ENCODE measurements at places on chromosomes 7 and 10.

DNA sequence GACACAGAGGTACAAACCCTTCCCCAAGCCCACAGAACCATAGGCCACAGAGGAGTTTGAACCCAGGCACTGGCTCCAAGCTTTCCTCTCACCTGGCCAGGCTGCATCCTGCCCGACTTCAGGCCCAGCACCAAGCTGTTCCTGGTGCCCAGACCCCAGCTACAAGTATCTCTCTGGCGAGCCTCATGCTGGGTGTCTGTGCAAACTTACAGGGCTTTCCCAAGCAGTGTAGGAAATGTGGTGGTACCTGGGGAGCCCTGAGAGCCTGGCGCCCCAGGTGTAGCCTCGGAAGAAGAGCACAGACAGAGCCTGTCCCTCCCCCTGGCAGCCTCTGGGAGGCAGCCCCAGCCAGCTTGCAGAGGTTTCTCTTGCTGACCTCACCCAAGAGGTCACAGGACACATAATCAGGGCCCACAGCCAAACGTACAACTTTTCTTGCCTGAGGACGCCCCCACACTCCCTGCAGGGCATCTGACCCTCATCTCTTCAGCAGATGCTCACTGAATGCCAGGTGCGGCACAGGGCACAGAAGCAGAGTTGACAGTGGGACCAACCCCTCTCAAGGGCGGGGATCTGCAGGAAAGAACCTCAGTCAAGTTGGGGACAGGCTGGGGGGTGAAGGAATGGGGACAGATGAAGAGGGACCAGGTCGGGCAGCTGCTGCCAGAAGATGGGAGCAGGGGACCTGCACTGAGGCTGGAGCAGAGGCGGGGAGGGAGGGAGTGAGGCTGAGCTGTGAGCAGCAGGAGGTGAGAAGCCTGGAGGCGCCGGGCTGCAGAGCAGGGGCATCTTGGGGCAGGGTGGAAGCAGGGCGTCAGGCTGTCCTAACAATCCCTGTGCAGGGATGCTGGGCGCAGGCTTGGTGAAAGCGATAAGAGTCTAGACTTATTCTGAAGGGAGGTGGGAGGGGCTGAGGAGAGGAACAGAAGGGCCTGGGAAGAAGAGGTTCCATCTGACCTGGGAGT is 16.3 kb upstream of the MYL7 start:
- DNase-seq = no peak

DNA sequence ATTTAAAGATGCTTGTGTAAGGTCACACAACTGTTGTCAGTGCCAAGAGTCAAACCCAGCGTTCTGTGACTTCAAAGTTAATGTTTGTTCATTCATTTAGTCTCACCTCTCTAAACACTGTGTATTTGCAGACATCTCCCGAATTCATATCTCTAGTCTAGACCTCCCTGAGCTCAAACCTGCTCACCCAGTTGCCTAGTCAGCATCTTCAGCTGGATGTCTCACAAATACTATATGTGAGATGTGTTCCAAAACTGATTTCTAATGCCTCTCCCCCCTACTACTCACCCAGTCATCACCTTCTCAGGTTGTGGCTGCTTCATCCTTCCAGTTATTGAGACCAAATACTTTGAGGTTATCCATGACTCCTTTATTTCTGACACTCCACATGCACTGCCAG is 91.4 kb downstream of the ST7 start:
- DNase-seq = no peak

DNA sequence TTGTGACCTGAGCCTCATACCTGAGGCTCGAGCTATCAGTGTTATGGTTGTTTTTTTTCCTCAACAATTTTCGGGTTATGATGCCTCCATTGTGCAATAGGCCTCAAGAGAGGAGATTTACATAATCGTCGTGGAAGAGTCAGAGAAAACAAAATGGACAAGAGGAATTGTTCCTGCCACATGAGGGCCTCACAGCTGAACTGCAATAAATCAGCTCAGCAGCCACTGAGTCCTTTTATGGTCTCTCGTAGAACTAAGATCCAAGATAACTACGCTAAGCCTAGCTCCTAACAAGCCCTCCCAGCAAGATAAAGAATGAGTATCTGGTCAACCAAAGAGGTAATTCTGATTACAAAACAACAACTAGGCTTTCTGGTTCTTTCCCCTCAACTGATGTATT is 336.8 kb downstream of the WDR11 start:
- DNase-seq = peak; percentile 22

DNA sequence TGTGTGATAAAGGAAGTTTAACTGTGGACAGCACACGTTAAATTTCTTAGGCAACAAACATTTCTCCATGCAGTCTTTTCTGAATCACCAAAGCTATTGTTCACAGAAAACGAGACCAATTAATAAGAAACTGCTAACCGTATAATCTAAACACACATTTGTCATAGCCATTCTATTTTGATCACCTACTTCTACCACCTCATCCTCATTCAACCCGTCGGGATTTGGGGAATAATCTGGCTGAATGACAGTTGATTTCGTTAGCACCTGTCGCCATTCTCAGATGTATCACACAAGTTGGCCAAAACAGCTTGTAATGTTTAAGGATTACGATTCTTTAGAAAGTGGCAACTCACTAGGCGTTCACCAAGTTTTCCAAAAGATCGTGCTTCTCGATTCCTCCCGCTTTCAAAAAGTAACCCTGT is 1.2 kb downstream of the EZH2 start:
- DNase-seq = peak; percentile 38

GRCh38 chr10:61439058-61439609 is 14.0 kb downstream of the TMEM26 start:
- no peak for DNase-seq

GRCh38 chr7:152158801-152159587 is 133.5 kb downstream of the GALNT11 start:
- peak; percentile 90 for DNase-seq

DNA sequence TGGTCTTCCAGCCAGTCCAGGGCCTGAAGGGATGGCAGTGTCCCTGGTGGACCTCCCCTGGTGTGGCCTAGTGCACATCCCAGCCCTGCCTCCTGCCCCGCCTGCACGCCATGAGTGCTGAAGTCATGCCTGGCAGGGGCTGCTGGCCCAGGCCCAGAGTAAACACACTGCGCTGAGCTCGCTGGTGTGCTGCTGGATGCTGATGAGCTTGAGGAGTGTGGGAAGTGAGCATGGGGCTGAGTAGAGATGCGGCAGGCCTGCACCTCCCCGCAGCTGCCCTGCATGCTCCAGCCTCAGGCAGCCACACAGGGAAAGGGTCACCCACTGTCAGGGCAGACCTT is 43.2 kb downstream of the HTRA1 start:
- no peak for DNase-seq

DNA sequence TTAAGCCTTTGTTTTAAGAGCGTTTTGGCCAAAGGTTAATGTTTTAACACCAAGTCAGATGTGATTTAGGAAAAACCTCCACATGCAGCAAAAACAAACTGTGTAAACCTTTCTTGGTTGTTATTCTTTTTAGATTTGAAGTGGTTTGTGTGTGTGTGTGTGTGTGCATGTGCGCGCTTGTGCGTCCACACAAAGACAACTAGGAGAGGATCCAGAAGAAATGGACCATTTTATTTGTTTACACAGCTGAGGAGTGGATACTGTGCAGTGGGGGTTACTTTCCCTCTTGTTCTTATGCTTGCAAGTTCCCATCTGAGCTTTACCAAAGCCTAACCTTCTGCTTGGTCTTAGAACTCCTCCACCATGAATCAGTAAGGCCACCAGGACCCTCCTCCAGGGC is 20.0 kb downstream of the TCF7L2 start:
- DNase-seq = no peak

GRCh38 chr7:71408271-71408670 is 276.3 kb downstream of the GALNT17 start:
- no peak for DNase-seq

DNA sequence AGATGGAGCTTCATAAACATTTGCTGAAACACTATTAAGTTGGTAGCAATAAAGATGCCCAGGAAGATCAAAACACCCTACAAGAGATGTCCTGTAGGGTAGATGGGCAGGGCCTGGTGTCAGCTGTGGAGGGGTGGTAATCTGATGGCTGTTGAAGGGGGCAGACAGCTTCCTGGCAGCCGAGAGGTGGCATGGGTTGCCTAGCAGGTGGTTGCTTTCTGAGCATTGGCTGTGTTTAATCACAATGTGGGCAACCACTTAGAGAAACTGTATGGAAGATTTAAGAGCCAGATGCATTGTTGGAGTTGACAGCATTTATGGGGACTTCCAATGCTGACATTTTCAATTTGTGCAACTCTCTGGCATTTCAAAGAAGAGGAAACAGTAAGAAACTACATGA is 79.9 kb upstream of the SLC26A5 start:
- no peak for DNase-seq

- DNase-seq = no peak
These were observed 84.1 kb upstream of the ETV1 start for GRCh38 chr7:14073543-14073942.

DNA sequence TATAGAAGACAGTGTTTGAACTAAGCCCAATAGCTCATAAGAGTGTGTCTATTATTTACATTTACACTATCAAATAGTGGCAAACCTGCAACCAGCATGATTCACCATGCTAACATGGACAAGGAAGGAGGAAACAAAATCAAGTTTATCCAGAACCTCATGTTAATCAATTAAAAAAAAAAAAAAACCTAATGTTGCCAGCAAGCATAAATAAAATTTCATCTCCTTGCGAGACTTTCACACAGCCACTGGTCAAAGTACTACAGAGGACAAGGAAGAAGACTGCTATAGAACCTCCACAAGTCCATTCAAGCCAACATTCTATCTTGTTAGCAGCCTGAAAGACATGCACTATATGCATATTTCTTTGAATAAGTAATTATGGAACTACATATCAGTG is 9.7 kb downstream of the TM9SF3 start:
- no peak for DNase-seq

- no peak for DNase-seq
These were observed 1.3 kb upstream of the CLDN4 start for GRCh38 chr7:73829505-73829904.

GRCh38 chr10:13769946-13770345 is 183.2 kb downstream of the PRPF18 start:
- DNase-seq = peak; percentile 80

DNA sequence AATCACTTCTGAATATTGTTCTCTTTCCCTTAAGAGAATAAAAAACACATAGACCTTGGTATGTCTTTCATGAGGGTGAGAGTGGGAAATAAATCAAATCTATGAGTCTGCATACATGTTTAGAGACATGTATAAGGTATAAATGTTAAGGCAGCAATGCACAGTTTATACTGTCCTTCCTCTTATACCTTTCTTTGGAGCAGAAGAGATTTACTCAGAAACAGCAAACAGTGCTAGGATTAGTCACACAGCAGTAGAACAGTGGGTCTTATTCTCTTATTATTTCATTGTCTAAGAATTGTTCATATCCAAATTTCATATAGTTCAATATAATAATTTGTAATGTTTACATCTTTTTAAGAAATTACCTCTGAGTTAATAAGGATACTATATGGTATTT is 126.7 kb upstream of the TMEM196 start:
- no peak for DNase-seq

GRCh38 chr7:116584721-116585120 is 59.9 kb downstream of the CAV1 start:
- DNase-seq = no peak

- DNase-seq = no peak
These were observed 633.8 kb upstream of the IGFBP3 start for GRCh38 chr7:46554688-46555422.

- DNase-seq = no peak
These were observed 21.7 kb upstream of the JAKMIP3 start for GRCh38 chr10:132043861-132044695.

DNA sequence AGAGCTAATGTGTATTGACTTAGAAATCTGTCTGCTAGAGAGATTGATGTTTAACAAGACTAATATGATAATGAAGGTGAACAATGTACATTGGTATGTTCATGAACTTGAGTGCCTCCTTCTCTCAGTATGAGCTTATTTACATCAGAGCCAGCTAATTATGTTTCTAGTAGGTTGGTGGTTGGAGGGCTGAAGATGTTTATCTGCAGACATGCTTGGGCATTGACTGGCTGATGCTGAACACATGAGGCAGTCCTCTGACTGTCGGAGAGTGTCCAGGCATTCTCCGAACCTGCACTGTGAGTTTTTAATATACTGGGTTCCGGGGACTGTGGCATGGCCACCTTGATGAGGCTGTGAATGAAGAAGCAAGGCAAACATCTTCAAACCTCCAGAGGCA is 47.5 kb downstream of the BMPER start:
- no peak for DNase-seq

GRCh38 chr7:30595436-30596013 is 847 bp downstream of the GARS1 start:
- no peak for DNase-seq

- no peak for DNase-seq
These were observed 17.3 kb downstream of the CFAP46 start for GRCh38 chr10:132925071-132925561.

- no peak for DNase-seq
These were observed 739.6 kb upstream of the GALNT17 start for GRCh38 chr7:70392256-70392876.

DNA sequence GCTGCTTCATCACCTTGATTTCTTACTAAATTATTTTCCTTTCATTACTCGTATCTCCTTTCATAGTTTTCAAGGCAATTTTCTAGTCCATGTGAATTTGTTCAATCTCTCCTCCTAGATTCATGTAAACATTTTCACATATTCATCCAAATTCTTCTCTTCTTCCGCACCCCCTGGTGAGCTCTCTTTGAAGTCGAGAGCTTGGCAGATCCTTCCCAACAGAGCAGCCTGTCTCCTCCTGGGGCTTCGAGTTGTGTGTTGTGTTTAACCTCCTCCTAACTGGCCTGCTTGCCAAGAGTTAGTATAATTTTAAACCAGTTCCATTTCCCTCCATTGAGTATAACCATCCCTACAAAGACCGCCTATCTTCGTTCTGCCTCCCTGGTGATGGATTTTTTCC is 272.4 kb upstream of the CELF2 start:
- no peak for DNase-seq

DNA sequence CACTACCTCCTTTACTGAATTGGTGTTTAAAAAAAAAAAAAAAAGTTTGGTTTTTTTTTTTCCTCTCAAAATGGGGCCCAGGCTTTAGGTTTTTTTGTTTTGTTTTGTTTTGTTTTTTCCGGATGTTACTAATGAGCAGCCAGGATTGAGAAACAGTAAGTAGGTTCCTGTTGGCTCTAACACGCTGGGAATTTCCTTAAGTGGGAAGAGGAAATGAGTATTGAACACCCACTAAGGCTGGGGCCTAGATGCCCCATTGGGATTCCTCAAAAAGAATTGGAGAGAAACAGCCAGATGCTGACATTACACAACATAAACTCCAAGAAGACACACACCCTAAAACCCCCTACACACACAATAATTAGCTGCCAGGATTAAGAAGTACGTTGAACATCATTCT is 102.2 kb upstream of the NANOS1 start:
- DNase-seq = no peak

DNA sequence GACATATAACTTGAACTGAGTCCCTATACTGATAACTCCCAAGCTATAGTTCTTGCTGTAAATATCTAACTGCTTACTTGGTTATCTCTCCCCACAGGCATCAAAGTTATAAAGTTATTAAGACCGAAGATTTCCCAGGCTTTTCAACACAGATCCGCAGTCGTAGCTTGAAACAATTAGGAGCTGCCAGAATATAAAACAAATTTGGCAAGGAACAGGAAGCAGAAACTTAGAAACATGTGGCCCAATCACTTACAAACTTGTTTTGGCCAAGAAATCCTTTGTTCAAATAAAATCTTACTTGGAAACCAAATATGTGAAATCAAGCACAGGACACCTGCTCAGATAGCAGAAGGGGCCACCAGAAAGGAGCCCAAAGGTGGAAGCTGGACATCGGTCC is 9.0 kb downstream of the SLC16A12 start:
- DNase-seq = no peak
